COLO829 (cell line): ENCODE measurements at places on chromosomes 13 and 19.

- DNase-seq, result no peak
These were observed 25.5 kb upstream of the NAXD start for GRCh38 chr13:110589793-110590390.

DNA sequence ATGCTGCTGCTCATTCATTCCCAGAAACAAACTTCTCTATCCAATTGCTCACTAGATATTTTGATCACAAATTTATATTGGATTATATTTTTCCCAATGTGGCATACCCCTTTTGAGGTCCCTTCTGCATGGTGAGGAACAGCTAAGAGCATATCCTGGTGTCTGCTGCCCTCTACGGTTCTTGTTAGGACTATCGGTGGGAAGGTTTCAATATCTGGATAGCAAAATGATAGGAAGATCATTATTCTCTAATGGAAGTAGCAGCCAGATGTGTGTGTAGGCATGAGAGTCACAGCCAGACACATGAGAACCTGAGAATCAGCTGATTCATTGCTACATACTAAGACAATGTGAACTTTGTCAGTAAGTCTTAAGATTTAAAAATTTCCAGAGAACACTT, 1422.4 kb upstream of the MIR17HG start:
- DNase-seq, result peak; percentile 36

GRCh38 chr13:39688278-39688677, 32.8 kb downstream of the COG6 start:
- DNase-seq, result no peak

- no peak for DNase-seq
These were observed 533 bp upstream of the UHRF1 start for GRCh38 chr19:4908781-4909155.

GRCh38 chr13:48567515-48568369, 34.9 kb upstream of the RCBTB2 start:
- no peak for DNase-seq

- no peak for DNase-seq
These were observed 53.9 kb upstream of the ZNF536 start for GRCh38 chr19:30318261-30318660.

- DNase-seq, result no peak
These were observed 15.2 kb downstream of the COL5A3 start for GRCh38 chr19:9995084-9995483.

DNA sequence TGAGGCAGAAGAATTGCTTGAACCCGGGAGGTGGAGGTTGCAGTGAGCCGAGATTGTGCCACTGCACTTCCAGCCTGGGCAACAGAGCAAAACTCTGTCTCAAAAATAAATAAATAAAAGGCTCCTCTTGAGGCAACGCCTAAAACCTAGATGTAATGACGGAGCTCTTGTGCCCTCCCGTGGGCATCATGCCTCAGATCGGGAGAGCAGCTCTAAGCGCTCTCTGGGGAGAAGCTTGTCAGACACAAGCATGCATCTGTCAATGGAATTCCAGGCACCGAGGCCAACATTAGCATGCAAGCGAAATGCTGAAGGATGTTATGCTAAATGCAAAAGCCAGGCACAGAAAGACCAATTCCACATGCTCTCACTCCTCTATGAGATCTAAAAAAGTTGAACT, 45.6 kb upstream of the MRI1 start:
- DNase-seq, result peak; percentile 81

- no peak for DNase-seq
These were observed 11.6 kb upstream of the CEACAM3 start for GRCh38 chr19:41784743-41785142.

GRCh38 chr13:90866006-90866405, 481.5 kb upstream of the MIR17HG start:
- DNase-seq, result no peak

DNA sequence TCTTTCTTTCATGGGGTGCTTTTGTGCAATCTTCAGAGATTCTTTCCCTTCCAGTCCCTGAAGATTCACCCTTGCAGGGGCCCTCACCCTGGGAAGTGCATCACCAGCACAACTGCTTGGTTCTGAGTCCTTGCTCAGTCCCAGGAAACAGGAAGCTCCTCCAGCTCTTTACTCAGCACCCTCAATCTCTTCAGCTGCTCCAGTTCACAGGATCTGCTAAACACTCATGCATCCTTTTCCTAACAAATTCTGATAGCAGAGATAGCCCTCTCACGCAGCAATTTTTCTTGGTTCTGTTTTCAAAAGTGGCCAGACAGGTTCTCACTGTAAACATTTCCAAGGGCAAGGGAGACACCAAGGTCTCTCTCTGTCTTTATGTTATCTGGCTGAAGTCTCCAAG, 823.1 kb downstream of the LIG4 start:
- DNase-seq, result no peak

DNA sequence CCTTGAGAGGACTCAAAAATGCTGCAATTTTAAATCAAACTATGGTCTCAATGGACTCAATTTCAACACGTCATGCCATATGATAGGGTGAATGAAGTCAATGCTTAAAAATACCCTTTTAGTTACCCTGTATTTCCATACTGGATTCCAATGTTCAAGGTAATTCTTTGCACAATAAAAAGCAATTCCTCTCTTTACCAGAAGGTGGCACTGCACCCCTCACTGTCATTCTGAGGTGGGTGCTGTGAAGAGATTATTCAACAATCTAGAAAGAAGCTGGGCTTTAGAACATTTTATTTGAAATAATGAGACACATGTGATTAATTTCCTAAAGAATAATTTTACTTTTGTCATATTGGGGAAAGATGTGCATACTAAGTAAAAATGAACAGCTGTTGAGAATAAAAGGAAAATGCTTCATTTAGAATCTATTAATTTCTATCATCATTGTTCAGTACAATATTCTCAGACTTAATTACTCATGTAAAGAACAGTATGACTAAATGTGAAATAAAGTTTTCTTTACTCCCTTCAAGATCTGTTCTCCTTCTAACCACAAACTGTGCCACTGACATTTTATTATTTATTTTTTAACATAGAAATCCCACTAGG, 789.1 kb downstream of the GPC5 start:
- DNase-seq, result peak; percentile 16

- no peak for DNase-seq
These were observed 54.5 kb upstream of the IRS2 start for GRCh38 chr13:109840893-109841287.

GRCh38 chr13:109650861-109651260, 135.5 kb downstream of the IRS2 start:
- DNase-seq, result no peak

DNA sequence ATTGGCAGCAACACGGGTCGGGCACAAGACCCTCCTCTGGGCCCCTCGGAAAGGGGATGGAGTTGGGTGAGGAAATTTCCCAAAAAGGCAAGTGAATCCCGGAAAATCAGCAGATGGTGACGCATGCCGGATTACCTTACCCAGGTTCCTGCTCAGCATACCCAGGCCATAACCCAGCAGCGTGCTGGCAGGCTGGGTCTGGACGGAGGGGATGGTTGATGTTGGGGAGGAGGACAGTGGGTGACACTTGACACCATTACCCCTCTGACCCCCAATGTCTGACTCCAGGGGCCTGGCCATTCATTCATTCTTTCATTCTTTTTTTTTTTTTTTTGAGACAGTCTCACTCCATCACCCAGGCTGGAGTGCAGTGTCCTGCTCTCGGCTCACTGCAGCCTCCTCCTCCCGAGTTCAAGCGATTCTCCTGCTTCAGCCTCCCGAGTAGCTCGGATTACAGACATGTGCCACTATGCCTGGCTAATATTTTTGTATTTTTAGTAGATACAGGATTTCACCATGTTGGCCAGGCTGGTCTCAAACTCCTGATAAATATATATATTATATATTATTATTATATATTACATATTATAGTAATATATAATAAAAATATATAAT, 799 bp downstream of the PVR start:
- no peak for DNase-seq

DNA sequence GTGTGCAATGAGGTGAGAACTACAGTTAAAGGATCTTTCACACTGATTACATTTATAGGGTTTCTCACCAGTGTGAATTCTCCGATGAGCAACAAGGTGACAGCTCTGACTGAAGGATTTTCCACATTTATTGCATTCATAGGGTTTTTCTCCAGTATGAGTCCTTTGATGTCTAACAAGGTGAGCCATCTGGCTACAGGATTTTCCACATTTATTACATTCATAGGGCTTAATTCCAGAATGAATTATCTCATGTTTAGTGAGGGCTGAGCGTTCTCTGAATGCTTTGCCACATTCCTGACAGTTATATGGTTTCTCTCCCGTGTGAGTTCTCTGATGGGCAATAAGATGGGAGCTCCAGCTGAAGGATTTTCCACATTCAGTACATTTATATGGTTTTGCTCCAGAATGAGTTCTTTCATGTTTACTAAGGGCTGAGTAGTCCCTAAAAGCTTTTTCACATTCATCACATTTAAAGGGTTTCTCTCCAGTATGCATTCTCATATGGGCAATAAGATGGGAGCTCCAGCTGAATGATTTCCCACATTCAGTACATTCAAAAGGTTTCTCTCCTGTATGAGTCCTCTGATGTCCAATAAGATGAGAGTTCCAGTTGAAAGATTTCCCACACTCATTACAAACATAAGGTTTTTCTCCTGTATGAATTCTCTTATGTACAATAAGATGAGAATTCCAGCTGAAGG, 4.4 kb upstream of the C19orf18 start:
- no peak for DNase-seq

- DNase-seq, result no peak
These were observed 453 bp upstream of the PDCD2L start for GRCh38 chr19:34403784-34404108.

DNA sequence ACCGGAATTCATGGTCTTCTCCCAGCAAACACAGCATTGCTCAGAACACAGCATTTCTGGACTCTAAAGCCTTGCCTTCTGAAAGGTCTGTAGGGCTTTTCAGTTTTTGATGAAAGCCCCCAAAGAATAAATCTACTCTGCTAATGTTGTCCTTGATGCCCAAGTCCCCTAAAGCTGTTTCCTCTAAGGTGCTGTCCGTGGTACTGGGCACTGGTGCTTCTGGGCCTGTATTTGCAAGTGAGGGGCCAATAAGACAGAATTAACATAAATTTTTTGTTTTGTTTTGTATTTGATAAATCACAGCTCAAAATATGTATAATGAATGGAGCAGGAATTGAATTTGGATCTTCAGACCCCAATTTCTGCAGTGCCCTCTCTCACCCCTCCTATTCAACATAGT, 12.1 kb upstream of the LGALS13 start:
- no peak for DNase-seq

GRCh38 chr19:48991873-48992580, 1.1 kb downstream of the GYS1 start:
- peak; percentile 87 for DNase-seq
